ENCODE measurements at places on chromosomes 13 and 19.

DNA sequence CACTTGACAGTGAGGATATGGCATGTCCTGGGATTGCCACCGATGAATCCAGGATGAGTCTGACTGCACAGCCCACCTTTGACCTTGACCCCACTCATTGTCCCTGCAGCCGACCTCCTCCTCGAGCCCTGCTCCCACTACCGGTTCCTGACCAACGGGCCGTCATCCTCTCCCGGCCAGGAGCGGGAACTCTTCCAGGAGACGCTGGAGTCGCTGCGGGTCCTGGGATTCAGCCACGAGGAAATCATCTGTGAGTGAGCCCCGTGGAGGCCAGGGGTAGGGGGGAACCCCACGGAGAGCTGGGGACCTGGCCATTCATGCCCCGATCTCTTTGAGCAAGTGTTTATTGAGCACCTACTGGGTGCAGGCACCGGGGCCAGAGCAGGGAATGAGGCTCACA, 28.4 kb downstream of the MYH14 start:
- no peak for DNase-seq

DNA sequence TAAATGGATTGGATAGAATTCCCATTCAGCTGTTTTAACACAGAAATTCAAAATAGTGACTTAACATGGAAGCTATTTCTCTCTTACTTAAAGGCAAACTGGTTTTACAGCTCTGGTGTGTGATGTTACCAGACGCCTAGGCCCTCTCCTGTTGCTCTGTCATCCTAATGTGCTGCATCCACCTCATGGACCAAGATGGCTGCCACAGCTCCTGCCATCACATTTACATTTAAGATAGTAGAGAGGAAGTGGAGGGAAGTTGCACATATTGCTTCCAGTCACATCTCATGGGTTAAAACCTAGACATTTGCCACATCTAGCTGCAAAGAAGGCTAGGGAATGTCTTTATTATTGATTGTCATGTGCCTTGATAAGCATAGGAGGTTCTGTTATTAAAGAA, 157.5 kb downstream of the OXGR1 start:
- no peak for DNase-seq

DNA sequence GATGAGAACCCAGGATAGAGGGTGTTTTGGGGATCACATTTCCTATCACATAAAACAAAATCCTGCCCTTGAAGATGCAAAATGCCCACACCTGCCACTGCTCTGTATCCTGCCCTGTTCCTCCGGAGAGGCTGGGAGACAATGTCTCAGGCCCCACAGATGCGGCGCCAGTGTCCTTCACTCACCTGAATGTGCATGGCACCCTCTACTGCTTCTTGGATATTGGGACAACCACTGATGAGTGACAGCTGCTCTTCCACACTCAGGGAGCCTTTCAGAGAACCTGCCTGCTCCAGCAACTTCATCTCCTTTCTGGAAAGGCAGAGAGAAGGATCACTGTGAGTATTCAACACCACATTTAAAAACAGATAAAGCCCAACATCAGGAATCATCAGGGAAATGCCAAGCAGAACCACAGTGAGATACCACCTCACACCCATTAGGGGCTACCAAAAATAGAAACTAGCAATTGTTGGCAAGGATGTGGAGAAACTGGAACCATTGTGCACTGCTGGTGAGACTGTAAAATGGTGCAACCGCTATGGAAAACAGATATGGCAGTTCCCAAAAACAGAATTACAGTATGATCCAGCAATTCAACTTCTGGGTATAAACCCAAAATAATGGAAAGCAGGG, 36.4 kb downstream of the CRYL1 start:
- peak; percentile 13 for DNase-seq

- no peak for DNase-seq
These were observed 61.6 kb upstream of the PCDH17 start for GRCh38 chr13:57569986-57570385.

DNA sequence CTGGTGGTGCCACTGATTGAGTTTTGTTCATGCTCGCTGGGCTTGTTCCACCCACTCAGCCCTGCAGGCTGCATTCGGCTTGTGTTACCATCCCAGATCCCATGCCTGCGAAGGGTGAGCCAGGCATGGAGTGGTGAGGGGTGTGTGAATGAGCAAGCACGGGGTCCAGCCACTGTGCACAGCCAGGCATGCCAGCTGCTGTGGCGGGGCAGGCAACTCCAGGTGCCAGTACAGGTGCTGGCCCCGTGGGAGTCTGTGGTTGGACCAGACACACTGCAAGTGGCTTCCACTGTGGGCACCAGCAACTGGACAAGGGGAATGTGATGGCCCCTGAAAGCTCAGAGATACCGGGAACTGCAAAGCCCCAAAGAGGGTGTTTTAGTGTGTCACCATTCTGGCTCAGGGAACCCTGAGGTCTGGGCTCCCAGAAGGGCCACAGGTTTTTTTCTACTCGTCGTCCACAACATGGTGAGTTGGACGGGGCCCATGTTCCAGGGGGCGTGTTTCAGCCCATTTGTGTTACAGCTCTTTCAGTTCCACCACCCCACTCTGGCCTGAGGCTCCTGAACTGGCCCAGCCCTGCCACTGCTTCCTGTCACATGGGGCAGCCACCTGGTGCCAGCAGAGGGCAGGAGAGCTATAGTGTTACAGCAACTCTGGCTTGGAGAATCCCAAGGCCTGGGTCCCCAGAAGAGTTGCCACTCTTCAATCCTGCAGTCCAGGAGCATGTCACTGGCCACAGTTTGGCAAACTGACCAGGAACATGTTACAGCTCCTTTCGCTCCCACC, 217.0 kb upstream of the OBI1 start:
- DNase-seq, result no peak

DNA sequence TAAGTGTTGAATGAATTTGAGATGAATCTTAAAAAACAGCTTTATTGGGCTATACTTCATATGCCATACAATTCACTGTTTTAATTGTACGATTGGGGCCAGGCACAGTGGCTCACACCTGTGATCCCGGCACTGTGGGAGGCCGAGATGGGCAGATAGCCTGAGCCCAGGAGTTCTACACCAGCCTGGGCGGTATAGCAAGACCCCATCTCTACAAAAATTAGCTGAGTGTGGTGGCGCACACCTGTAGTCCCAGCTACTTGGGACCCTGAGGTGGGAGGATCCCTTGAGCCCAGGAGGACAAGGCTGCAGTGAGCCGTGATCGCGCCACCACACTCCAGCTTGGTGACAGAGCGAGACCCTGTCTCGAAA, 10.3 kb downstream of the ARID3A start:
- no peak for DNase-seq

DNA sequence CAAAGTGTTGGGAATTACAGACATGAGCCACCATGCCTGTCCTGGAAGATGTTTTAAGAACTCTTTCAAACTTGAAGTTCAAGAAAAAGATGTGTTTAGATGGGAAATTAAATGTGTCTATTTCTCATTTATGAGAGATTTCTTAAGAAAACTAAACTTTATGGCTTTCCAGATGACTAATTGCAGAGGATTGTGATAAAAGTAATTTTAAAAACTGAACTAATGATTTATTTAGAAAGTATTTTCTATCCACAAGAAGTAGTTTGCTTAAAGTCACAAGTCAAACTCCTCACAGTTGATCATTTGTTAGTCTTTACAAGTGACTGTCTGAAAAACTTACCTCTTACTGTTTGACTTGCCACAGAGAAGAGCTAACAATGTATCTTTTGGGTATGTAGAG, 89.6 kb upstream of the SPRY2 start:
- DNase-seq, result no peak

GRCh38 chr19:3357271-3357991, 9.0 kb upstream of the NFIC start:
- DNase-seq, result no peak
